ENCODE measurements at places on chromosomes 2 and 18. TPM values are rescaled to one million over a fixed set of nuclear protein-coding genes. Genes with fewer than 3 reads are reported as not detected.

The HOXD13 gene
- not detected for total RNA-seq

The SRD5A2 gene
- not detected for total RNA-seq

The APLF gene
- total RNA-seq, result 2.3 TPM

The PSMD14 gene
- total RNA-seq, result 99.0 TPM

The COLEC11 gene
- not detected for total RNA-seq

The RAB11FIP5 gene
- total RNA-seq, result 25.2 TPM

The MOCOS gene
- 1.2 TPM for total RNA-seq

The DES gene
- total RNA-seq, result not detected

The SF3B1 gene
- 102 TPM for total RNA-seq

The ROCK2 gene
- total RNA-seq, result 16.4 TPM

The CCDC74A gene
- total RNA-seq, result 12.1 TPM

The ITGA4 gene
- 3.6 TPM for total RNA-seq

The TCF7L1 gene
- 5.8 TPM for total RNA-seq

The GALNT14 gene
- 22.8 TPM for total RNA-seq

The FOXI3 gene
- total RNA-seq, result not detected

The SERPINB4 gene
- 5.0 TPM for total RNA-seq

The IL37 gene
- not detected for total RNA-seq

The REG3A gene
- total RNA-seq, result not detected

The AQP4 gene
- total RNA-seq, result not detected

The PPP4R3B gene
- 33.3 TPM for total RNA-seq

The POLE4 gene
- 41.9 TPM for total RNA-seq

The GREB1L gene
- total RNA-seq, result 1.5 TPM

The TUBA3E gene
- total RNA-seq, result not detected

The MROH2A gene
- not detected for total RNA-seq

The C2orf78 gene
- total RNA-seq, result not detected

The STK36 gene
- 5.3 TPM for total RNA-seq

The SPDYA gene
- total RNA-seq, result 0.28 TPM

The WNT6 gene
- total RNA-seq, result not detected

The EFEMP1 gene
- 233 TPM for total RNA-seq

The PUM2 gene
- 23.6 TPM for total RNA-seq

The MDH1 gene
- total RNA-seq, result 210 TPM

The MMADHC gene
- 131 TPM for total RNA-seq

The DUSP2 gene
- 6.5 TPM for total RNA-seq

The QPCT gene
- total RNA-seq, result 2.9 TPM

The PREB gene
- total RNA-seq, result 59.9 TPM

The MRPL44 gene
- 39.1 TPM for total RNA-seq

The TXNDC2 gene
- total RNA-seq, result not detected

The GPR39 gene
- total RNA-seq, result 10.9 TPM

The NTSR2 gene
- not detected for total RNA-seq

The ADRA2B gene
- total RNA-seq, result not detected

The SLC11A1 gene
- total RNA-seq, result not detected

The WDR12 gene
- 31.5 TPM for total RNA-seq

The CAPN14 gene
- 4.0 TPM for total RNA-seq

The ACMSD gene
- 0.46 TPM for total RNA-seq
